ENCODE measurements at places on chromosomes 1 and 21.

GRCh38 chr1:66078412-66078811 is 285.7 kb downstream of the PDE4B start:
- no peak for DNase-seq

GRCh38 chr1:78292361-78292760 is 198.4 kb upstream of the PTGFR start:
- DNase-seq: no peak

GRCh38 chr1:86138746-86139145 is 17.8 kb downstream of the COL24A1 start:
- DNase-seq: no peak

DNA sequence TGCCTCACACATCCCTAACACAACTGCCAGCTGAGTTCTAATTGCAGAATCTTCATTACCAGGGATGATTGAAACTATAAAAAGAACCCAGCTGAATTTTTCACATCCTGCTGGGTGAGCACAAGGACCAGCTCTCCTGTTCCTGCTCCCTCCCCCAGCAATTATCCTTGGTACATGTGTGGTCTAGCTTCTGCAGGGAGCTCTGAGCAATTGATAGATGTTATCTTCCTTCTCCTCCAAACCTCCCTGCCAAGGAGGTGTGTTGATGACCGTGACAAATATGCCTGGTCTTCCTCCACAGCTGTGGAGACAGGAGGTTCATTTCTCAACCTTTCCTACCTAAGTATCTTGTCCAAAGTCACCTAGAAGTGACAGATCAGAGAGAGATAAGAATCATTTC is 65.3 kb upstream of the MAN1A2 start:
- DNase-seq: no peak

- DNase-seq: no peak
Observed at GRCh38 chr1:53430261-53430660, 28.9 kb upstream of the DMRTB1 start.

All from GM13976 (cell line).